ENCODE measurements at places on chromosomes 2 and 18. TPM values are rescaled to one million over a fixed set of nuclear protein-coding genes. Genes with fewer than 3 reads are reported as not detected.
A peak's percentile ranks its signal among the peaks of the same experiment; 100 is the strongest.

Gene CTLA4
- not detected for total RNA-seq

DNA sequence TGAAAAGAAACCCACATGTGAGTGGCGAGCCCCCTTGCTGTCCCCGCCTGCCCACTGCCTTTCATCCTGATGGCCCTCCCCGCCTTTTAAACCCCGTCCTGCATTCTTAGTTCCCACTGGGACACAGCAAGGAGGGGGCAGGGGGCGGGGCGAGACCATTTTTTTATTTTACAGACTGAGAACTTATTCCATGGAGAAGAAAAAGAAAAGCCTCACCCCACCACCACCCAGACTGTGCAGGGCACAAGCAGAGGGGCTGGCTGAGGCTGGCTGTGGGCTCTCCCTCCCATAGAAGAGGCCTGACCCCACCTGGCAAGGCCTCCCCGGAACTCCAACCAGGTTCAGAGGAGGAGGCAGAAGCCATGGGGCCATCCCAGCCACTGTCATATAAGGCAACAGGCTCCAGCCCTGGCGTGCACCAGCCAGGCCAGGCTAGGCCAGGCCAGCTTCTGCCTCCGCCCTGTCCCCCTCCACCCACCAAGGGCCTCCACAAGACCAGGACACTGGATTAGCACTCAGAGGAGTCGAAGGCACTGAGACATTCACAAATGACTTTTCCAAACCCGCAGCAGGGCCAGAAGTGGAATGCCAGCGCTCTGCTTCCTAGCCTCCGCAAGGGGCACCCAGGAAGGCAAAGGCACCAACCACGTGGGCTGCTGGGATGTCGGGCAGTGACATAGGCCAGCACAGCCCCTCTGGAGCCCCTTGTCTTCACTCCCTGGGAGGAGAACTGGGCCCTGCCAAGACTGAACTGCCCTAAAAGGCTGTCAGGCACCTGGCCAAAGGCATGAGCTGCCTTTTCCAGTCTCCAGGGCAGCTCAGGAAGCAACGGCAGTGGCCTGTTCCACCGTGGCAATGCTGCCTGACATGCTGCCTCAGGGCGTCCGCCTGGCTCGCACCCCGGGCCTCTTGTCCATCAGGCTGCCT is 37.5 kb upstream of the SEMA4C start:
- no peak for DNase-seq

Gene MREG
- total RNA-seq = 19.8 TPM

GRCh38 chr2:226797289-226797988 is 2.2 kb downstream of the IRS1 start:
- peak; percentile 81 for DNase-seq

Gene SEC11C
- 42.2 TPM for total RNA-seq

- DNase-seq = no peak
These were observed 984.6 kb upstream of the CNTNAP5 start for GRCh38 chr2:123040506-123040905.

- no peak for DNase-seq
These were observed 114.3 kb downstream of the SPP2 start for GRCh38 chr2:234164493-234165413.

Gene CYP1B1
- total RNA-seq = not detected

DNA sequence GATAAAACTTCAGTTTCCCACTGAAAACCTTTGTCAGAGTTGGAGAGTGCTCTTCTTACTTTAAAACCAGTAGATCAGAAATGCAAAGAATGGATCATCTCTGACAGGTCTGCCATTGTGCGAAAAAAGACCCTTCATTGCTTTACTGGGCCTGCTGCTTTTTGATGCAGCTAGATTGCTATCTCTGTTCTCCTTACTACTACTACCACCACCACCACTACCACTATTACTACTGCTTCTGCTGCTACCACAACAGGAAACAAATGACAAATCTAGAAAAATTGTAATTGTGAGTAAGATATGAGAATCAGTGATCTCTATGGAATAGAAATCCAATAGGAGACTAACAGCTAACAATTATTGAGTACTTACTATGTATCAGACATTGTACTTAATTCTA is 85.8 kb downstream of the PKP4 start:
- no peak for DNase-seq

- no peak for DNase-seq
These were observed 83.0 kb downstream of the MGAT5 start for GRCh38 chr2:134336921-134337320.

DNA sequence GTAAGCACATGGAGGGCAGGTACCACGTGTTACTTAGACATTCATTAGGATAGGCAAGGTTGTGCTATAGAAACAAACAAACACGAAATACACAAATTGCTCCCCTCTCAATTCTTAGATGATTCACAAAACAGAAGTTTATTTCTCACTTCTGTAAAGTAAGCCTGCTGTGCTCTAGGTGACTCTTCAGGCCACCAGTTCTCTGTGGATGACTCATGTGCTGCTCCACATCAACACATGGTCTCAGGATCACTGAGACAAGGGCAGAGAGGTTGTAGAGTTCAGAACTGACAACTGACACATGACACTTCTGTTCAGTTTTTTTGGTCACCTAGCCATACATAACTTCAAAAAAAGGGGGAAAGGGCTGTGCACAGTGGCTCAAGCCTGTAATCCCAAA is 70.6 kb downstream of the DAW1 start:
- peak; percentile 46 for DNase-seq

DNA sequence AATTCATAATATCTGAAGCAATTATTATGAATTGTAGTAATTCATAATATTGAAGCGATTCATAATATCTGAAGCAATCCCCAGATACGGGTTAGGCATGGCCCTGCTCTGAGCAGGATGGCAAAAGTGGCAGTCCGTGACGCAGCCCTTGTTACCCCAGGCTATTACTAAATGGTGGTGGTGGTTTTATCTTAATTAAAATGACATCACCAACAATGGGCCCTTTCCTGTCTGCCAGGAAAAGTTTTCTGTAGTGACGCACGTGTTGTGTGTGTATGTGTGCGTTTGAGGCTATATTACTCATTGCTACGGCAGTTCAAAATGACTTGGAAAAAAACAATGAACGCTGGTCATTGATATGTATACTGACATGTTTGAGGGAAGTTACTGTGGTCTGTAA is 10.6 kb upstream of the MOCOS start:
- peak; percentile 94 for DNase-seq

DNA sequence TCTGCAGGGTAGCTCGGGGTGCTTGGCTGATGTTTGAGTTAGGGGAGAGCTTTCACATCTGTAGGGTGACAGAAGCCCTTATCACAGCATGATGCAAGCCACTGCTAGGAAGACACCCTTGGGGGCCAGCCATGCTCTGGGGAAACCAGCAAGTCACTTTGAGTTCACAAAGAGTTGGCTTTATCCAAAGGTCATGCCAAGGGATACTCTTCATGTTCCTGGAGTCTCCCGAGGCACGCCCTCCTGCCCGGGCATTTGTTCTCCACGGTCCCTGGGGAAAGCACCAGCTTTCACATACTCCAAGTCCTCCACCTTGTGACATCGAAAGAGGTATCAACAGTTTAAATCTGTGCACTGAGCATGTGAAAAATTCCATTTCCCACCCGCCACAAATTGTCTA is 227.7 kb downstream of the VAPA start:
- DNase-seq = no peak

DNA sequence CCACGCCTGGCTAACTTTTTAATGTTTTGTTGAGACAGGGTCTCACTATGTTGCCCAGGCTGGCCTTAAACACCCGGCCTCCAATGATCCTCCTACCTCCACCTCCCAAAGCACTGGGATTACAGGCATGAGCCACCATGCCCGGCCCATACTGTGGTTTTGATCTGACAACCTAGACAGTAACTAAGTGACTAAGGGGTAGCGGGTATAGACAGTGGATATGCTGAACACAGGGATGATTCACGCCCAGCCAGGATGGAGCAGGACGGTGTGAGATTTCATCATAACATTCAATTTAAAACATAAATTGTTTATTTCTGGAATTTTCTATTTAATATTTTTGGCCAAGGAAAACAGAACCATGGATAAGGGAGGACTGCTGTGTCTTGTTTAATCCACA is 36.0 kb upstream of the YPEL5 start:
- peak; percentile 34 for DNase-seq

DNA sequence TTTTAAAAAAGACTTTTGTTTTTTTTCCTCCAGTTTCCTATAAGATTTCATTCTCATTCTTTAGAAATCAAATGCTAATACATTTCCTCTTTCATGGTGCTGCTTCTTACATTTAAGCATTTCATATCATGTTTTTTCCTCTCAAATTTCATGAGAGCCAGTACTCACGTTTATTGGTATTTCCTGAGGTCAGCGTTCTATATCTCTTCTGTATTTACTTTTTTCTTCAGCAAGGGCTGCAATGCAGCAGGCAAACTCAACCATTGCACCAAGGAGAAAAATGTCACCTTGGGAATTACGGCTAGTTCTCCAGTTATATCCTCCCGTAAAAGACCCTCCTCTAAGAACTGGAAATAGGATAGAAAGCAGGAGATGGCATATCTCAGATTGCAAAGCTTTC is 32.4 kb downstream of the UPP2 start:
- no peak for DNase-seq

Gene LYPD6B
- 5.4 TPM for total RNA-seq

GRCh38 chr2:33785201-33786106 is 186.4 kb upstream of the FAM98A start:
- DNase-seq = no peak

Gene HNMT
- total RNA-seq = not detected

- no peak for DNase-seq
These were observed 62.2 kb upstream of the RTN4 start for GRCh38 chr2:55112229-55113031.

Gene GNLY
- total RNA-seq = not detected

DNA sequence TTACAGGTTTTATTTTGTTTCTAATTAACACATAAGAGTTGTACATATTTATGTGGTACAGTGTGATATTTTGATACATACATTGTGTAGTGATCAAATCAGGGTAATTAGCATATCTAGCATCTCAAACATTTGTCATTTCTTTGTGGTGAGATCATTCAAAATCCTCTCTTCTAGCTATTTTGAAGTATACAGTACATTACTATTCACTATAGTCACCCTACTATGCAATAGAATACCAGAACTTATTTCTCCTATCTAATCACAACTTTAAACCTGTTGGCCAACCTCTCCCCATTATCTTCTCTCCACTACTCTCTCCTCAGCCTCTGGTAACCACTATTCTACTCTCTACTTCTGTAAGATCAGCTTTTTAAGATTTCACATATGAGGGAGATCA is 325.8 kb downstream of the CYP26B1 start:
- DNase-seq = no peak

DNA sequence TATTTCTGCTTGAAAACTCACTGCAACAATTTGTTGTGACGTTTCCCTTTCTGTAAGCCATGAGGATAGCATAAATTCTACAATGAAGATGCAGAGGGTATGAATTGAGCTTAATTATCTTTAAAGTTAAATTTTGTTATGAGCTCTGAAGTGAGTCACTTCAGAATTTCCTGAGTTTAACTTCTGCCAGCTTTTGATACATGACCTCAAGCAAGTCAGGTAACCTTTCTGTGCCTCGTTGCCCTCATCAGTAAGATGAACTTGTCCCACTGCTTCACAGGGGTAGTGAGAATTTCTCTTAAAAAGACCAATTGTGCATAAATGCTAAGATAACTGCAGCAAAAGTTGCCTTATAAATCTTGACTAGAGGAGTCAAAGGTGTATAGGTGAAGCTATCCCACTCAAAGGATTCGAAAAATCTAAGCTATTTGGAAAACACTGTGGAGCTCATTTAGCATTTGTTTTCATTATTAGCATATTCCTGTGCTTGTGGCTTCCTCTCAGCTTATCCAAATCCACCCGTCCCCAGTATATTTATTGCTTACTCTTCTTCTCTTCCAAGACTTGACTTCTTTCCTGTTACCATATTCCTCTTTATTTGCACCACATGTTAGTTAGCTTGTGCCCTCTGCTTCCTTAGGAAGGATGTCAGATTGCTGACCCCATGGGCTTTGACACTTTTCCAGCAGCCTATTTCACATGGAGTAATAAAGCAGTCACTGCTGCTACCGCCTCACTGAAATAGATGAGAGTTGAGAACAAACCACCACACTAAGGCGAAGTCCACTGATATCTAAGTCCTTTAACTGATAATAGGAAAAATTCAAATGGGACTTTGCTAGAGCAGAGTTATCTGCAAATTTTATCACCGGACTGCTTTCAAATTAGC is 428.6 kb downstream of the ERBB4 start:
- no peak for DNase-seq

GRCh38 chr2:237324837-237325236 is 89.1 kb downstream of the COL6A3 start:
- no peak for DNase-seq

Gene MEIS1
- total RNA-seq = 2.5 TPM

DNA sequence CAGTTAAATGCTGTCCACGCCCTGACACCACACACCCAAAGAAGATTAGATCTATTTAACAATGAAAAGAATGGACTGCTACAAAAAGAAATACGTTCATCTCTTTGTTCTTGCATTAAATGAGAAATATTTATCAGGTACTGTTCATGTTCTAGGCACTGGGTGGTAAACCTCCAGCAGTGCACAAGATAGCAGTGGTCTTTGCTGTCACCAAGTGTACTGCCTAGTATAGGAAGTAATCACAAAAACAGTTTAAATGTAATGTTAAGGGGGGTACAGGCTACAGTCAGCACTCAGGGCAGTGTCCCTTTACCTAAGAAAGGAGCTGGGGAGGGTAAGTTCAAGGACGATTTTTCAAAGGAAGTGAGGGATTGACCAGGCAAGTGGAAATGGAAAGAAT is 443.6 kb downstream of the PARD3B start:
- DNase-seq = no peak

DNA sequence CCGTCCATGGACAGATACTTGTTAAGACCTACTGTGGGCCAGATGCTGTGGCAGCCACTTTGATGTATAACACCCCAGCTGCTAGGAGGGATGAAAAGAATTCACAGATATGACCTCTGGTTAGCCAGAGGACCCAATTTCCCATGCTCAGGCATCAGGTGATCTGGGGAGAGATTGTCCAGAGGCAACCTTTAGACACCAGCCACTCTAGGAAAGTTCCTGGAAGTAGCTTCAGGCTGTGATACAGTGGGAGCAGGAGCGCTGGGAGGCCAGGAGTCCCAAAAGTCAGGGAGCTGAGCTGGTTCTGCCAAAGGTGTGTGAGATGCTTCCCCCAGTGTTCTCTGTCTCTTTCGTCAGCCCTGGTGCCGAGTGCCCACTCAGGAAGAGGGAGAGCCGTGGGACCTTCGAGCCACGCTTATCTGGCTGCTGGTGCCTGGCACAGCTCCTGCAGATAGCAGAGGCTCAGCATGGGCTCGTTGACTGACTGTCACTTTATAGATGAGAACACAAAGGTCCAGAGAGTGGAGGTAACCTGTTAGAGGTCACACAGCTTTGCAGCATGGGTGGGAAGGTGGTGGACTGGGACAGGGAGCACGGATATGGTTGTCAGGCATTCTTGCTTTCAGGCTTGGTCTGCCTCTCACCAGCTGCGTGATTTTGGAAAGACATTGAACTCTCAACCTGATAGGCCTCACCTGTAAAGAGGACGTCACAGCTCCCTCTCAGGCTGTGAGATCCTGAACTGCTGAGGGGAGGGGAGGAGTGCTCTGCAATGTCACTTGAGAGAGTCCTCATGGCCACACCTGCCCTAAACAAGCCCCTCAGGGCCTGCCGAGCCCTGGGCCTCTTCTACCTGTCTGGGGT is 7.8 kb upstream of the RALB start:
- no peak for DNase-seq
